ENCODE measurements at places on chromosomes 1 and 21.

DNA sequence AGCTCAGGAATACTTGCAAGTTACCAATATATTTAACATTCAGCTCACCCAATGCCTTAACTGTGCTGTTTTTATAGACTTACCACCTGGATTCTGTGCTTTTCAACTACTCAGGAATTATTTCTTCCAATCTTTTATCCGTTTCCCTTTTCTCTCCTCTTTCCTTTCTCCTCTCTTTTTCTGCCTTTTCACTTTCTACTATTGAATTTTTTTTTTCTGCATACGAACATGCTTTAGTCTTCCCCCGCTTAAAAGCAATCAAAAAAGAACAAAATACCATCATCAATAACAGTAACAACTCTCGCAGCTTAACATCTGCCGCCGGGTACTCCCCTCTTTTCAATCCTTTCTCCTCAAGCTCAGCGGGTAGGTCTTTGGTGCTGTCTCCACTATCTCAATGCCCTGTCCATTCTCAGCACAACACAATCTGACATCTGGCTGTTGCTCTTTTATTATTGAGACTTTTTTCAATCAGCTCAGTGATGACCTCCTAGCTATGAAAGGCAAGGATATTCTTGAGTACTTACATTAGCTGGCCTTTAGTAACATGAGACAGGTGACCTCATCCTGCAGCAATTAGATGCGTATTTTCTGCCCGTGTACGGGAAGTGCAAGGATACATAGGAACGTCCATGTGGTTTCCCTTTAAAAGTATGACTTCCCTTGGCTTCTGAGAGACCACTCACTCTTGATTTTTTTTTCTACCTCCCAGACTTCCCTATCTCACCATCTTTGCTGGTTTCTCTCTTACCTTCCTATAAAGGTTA lies 40.2 kb upstream of the SIPA1L2 start:
- no peak overlapping the region for H3K4me3 ChIP-seq
- H3K36me3 ChIP-seq: no peaks in the 10 kb centered on the region
- H3K27me3 ChIP-seq: peaks cover 3% of the 10 kb centered on the region

- H3K27me3 ChIP-seq: peaks cover 2% of the 10 kb centered on the region
- no peaks in the 10 kb centered on the region for H3K4me1 ChIP-seq
- no peak for DNase-seq
- H3K27ac ChIP-seq: no peak overlapping the region
- no peaks in the 10 kb centered on the region for H3K36me3 ChIP-seq
These were observed 108.1 kb upstream of the BACE2 start for GRCh38 chr21:41059871-41060270.

DNA sequence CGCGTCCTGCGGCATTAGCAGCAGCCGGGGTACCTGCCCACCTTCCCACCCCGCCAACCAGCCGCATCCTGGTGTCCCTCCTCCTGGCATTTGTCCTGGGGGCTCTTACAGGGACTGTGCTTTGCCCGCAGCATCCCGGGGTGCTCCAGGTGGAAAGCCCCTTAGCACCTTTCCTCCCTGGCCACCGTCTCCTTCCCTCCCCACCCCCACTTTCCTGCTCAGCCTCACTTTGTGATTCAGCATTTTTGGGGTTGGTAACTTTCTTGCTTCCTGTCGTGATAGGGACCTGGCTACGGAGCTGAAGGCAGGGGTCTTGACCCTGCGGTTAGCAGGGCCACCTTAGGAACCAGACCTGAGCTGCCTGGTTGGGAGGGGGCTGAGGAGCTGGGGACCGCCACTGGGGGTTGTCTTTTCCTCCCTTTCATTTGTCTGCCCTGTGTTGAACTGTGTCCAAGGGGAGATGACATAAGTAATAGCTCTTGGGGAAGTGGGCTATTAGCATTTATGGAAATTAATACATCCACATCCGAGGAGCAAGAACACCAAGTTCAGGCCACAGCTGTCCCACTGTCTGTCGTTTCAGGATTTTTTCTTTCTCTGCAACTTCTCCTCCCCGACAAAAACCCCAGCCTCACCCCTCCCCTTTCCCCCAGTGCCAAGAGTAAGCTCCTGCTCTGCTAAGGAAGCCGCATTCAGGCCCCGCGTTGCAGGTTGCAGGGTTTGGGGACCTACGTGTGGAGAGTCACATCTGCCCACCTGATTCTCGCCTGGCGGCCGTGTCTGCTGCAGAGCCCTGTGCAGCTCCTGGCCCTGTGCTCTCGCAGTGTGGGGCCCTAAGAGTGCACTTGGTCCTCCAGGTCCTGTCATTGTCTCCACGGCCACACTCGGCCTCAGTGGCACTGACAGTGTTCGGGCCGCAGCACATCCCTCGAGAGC lies 1.6 kb upstream of the NPHP4 start:
- H3K36me3 ChIP-seq: peaks cover 15% of the 10 kb centered on the region
- peak overlapping the region; percentile 63 for H3K27ac ChIP-seq
- H3K4me1 ChIP-seq: peaks cover 48% of the 10 kb centered on the region
- peak overlapping the region; percentile 76 for H3K4me3 ChIP-seq

DNA sequence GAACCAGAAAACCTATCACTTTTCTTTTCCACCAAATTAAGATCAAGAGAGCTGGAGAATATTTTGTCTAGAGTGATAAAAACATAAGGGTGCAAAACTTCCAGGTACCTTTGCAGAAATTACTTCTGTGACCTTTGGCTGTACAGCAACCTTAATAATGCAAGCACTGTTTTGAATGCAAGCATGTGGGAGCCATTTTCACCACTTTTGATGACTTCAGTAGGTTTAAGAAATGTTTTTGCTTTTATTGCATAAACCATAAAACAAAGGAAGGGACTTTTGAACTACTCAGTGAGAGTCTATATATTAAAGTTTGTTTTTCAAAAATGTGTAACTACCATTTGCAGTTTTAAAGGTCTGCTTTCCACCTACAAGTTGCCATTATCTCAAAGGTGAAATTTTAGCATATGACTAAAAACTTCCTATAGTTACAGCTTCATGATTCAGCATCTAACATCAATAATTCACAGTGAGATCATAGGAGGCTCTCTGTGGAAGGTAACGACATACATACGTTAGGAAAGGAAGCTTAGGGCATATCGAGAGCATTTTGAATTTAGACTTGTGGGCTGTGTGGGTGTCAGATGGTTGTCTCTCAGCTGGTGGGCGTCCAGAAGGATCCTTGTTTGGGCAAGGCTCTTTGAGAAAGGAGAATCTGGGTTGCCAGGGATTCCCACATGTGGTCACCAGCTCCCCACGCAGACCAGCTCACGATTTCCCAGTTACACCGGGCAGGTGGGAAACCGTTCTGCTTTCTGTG lies 1.1 kb upstream of the GADD45A start:
- peaks cover 17% of the 10 kb centered on the region for H3K4me1 ChIP-seq
- H3K27me3 ChIP-seq: no peaks in the 10 kb centered on the region
- no peak overlapping the region for H3K27ac ChIP-seq
- DNase-seq: no peak

DNA sequence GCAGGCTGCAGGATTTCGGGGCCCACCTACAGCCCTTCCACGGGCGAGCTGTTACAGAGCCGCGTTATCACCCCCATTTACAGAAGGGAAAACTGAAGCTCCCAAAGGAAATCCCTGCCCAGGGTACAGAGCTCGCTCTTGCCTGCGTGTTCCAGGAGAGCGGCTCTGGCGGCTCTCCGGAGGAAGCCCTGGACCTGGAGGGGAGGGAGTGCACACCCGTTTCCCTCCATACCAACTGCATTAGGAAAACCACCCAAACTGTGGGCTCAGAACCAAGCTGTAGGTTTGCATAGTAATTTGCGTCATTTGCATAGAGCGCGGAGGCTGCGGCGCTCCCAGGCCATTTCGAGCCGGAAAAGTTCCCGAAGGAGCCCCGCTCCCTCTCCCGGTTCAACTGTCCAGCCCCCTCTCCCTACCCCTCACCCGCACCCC lies 24.7 kb upstream of the ADGRB2 start:
- H3K27me3 ChIP-seq: no peaks in the 10 kb centered on the region
- H3K4me3 ChIP-seq: peak overlapping the region; percentile 90
- peaks cover 19% of the 10 kb centered on the region for H3K4me1 ChIP-seq
- DNase-seq: no peak
- H3K27ac ChIP-seq: peak overlapping the region; percentile 61
- H3K36me3 ChIP-seq: no peaks in the 10 kb centered on the region

DNA sequence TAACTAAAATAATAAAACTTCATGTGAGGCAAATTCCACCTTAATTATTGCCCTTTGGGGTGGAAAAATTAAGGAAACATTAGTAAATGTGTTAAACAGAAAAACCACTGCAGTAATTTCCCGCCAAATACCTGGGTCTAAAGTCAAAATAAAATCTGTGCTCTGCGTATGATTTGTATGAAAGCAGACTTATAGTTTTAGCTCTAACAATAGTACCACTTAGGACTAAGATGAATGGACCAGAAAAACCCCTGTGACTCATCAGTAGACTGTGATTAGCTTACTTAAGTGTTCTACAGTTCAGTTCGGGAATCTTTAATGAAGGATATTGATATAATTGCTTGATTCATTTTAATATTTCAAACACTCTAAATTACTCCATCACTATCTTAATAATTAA lies 23.3 kb upstream of the C1orf105 start:
- H3K4me1 ChIP-seq: peaks cover 23% of the 10 kb centered on the region
- H3K4me3 ChIP-seq: no peak overlapping the region
- H3K36me3 ChIP-seq: no peaks in the 10 kb centered on the region
- no peak for DNase-seq
